Small intestine (tissue), 16 donors: ENCODE measurements at places on chromosomes 1 and 21.

- DNase-seq, result no peak
These were observed 109.8 kb downstream of the PBX1 start for GRCh38 chr1:164668491-164669400.

DNA sequence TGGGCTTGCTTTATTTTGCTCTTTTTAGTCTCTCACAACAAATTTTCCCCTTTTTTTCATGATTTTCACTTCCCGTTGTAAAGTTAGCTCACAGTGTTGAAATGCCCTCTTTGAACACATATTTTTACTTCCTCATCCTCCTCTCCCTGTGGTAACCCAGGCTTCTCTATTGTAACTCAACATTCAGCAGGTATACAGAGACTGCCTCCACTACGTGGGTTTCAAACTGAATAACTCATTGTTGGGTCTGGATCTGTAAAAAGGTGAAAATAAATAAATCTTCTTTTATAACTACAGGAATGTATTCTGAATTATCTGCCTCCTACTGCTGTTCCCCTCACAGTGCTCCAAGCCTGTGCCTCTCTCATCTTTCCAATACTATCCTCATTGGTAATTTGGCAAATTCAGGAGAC, 166.4 kb downstream of the RUNX1 start:
- no peak for DNase-seq

GRCh38 chr1:228975238-228975907, 240.1 kb downstream of the RHOU start:
- DNase-seq, result no peak

DNA sequence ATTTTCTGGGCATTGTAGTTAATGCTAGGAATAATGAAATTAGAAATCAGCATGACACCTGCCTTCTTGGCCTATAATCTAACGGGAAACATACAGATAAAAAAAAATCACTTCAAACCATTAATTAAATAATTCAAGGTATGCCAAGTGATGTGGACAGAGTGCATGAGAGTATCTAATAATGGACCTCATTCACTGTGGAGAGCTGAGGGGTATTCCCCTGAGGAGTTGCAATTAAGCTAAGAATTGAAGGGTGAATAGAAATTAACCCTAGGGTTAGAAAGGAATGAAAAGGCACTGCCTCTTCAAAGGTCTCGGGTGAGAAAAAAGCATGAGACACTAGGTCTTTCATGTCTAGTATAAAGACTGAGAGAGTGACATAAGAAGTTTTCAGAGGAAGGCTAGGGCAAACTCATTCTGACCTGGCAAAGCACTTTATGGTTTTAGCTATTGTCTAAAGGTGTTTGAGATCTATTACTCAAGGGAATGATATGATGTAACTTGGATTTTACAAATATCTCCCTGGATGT, 466.1 kb downstream of the KCNT2 start:
- no peak for DNase-seq

DNA sequence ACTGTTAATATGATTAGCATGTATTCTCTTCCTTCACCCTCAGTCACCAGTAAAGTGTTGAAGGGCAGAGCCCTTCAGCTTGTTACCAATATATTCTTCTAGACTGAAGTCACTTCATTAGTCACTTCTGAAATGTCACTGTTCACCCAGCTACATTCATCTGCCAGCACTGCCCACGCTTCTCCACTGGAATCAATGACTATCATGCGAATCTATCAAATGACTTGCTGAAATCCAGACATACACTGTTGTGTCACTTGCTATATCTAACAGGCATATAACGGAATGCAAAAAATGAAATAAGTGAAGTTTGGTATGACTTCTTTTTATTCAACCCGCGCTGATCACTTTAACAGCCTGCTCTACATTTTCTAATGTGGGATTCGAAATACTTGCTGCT, 16.1 kb downstream of the FH start:
- DNase-seq, result no peak

DNA sequence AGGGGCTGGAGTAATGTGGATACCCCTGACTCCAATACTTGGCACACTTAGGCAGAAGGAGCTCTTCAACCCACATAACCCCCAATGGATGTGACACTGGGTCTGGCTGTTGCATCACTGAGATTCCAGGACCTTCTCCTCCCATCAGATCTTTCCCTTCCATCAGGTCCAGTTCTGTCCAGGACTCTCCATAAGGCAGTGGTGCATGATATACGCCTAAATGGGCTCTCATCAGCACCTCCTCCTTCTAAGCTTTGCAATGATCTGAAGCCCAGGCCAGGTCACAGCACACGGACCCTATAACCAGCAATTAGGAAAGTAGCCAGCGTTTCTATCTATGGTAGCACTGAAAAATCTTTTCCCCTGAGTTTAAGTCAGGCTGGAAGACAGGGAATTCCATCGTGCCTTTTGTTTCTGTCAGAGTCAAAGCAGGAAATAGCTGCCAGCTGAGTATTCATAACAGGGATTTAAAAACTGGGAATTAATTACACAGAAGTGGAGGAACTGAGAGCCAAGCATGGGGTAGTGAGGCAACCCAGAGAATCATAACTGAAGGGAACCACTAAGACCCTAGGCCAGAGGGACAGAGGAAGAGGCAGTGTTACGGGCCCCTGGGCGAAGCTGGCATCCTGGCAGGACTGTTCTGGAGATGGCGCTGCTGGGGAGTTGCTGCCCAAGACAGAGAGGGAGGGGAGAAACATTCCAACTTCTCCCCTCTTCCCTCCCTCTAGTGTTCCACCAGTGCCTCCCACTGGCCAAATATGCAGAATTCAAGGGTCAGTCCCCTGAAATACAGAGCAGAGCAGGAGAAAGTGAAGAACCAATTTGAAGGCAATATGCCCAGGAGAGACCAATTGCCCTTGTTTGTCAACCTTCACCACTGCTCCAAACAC, 37.5 kb upstream of the HOOK1 start:
- DNase-seq, result no peak

- DNase-seq, result no peak
These were observed 192.4 kb downstream of the HIVEP3 start for GRCh38 chr1:41726292-41726691.

DNA sequence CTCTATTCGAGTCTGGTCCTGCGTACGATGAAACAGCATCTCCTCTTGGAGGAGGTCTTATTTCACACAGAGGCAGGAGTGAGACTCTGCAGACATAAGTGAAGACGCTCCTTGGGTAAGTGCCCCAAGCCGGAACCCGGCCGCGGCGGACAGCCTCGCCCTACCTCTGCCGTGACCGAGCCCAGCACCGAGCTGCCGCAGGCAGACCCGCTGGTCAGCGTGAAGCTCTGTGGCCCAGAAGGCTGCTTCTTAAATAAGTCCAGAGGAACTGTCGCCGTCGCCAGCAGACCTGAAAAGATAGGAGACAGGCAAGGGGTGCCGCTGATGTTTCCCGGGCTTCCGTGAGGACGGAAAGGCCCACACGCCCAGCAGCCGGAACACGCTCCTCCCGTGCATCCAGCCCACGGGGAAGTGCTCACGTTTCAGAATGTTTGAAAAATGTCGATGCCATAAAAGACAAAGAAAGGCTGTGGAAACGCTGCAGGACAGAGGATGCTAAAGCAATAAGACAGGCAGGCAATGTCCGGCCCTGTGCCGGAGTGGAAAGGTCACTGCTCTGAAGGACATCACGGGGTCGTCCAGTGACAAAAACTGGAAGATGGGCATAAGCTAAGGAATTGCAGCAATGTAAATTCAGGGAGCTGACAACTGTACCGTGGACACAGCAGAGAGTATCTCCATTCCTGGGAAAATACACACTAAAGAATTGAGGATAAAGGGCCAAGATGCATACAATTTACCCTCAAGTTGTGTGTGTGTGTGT, 28.5 kb upstream of the PRDM15 start:
- no peak for DNase-seq

GRCh38 chr1:228150461-228151179, 890 bp downstream of the GJC2 start:
- DNase-seq, result no peak

- DNase-seq, result no peak
These were observed 10.4 kb downstream of the SH3BGRL3 start for GRCh38 chr1:26290122-26290881.

DNA sequence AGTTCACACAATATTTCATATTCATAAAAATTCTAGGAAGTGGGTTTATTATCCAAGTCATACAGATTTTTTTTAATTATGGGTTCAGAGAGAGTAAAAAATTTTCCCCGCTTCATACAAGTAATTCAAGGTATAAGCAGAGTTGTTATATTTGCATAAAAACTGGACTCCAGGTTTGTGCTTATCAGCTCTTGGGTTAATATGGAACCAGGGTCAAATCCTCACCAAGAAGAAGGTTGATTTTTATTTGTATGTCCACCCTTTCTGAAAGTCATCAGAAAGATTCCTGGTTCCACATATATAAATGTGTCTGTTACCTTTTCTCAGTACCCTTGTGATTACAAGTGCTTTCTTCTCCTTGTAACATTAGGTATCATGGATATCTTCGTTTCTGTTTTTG, 143.8 kb upstream of the PKN2 start:
- DNase-seq, result no peak

DNA sequence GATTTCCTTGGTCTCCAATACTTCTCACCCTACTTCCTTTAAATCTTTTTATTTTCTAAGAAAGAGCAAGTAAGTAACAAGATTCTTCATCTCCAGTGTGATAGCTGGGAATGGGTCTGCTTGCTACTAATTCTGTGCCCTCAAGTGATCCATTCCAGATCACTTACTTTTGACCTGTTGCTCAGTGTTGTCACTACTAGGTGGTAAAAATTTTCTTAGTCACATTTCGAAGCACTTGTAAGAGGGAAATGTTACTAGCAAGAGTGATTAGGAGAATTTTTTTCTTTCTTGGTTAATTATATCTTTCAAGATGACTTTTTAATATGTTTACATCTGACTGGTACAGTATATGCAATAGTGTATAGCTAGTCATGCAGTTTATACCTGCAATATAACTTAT, 2.2 kb downstream of the UBAP2L start:
- DNase-seq, result no peak

DNA sequence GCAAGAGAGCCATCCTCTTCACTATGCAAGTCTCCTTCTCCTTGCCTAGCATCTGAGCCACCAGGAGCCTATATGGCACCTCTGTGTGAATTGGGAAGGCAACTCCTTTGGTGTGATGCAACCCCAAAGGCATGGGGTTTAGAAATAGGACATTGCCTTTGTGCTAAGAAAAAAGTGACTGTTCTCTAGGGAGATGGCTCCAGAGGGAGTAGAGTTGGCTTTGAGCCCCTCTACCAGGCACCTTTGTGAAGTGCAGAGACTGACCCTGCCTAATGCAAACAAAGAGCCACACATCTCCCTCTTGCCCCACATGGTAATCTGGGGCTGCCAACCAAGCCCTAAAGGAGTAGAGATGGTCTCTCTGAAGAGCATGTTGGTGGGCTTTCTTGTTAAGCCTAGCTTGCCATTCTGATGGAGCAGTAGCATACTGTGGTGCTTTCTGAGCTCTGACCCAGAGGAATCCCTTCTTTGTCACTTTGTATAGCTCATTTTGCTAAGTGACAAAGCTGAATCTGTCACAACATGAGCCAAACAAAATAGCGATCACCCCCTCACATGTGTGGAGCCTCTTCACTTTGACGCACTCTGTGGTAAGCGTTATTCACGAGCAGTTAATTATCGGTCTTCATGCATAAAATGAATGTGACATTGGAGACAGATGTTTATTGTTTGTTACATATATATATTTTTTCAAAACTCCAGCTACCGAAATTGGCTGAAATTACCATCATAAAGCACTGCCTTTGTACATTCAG, 74.4 kb downstream of the RWDD3 start:
- no peak for DNase-seq

- DNase-seq, result no peak
These were observed 76.9 kb downstream of the GPATCH2 start for GRCh38 chr1:217553949-217554509.

DNA sequence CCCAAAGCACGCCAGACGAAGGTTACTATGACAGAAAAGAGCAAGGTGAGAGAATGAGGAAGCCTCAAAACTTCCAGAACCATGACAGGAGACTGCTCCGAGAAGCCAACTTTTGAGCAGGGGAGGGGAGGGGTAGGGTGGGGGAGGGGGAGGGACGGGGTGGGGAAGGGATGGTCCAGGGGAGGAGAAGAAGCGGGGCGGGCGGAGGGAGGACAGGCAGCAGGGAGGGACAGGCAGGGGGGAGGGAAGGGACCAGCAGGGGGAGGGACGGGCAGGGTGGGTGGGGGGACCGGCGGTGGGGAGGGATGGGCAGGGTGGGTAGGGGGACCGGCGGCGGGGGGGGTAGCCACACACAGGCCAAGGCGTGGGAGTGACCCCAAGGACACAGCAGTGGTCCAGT, 2.0 kb downstream of the INTS11 start:
- DNase-seq, result no peak

DNA sequence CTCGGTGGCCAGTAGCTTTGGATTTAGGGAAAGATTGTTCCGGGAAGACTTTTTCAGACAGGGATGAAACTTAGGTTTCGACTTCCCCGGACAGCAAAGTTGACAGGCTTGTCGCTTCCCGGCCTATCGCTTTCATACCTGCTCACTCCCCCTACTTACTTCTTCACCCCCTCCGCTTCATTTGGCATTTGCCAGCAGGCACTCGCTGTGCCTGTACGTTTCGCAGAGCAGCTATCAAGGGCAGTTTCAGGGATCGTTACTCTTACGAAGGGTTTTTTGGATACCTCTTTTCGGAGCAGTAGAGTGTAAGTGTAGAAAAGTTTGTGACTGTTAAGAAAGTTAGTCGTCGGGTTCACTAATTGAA, 393 bp downstream of the BLZF1 start:
- peak; percentile 33 for DNase-seq

DNA sequence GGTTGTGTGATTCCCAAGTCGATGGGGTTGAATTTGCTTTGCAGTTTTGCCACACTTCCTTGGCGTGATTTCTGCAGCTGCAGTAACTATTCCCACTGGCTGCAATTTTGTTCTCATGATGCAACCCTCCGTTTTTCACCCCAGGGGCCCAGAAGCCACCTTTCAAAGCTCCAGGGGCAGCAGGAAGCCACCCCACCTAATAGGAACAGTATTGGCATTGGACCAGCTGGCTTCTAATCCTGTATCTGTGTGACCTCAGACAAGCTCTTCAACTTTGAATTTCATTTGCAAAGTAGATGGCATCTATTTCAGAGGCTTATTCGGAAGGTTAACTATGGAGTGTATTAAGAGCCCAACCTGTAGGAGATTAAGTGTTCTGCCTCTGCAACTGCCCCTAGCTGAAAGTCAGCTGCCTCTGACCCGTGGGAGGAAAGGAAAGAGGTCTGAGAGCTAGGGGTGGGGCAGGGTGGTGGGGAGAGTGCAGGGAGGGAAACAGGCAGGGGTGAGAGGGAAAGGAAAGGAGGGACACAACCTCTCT, 12.6 kb downstream of the C1orf115 start:
- no peak for DNase-seq

GRCh38 chr1:15207031-15207828, 39.8 kb upstream of the FHAD1 start:
- DNase-seq, result no peak
